ENCODE measurements at places on chromosomes 1 and 21. TPM values are rescaled to one million over a fixed set of nuclear protein-coding genes. Genes with fewer than 3 reads are reported as not detected.
A peak's percentile ranks its signal among the peaks of the same experiment; 100 is the strongest.

The SRGAP2 gene
- 3.9 TPM for polyA plus RNA-seq

The GBP6 gene
- polyA plus RNA-seq = 0.27 TPM

The CLIC4 gene
- 0.11 TPM for polyA plus RNA-seq

- H3K4me1 ChIP-seq = peaks cover 51% of the 10 kb centered on the region
- no peaks in the 10 kb centered on the region for H3K27me3 ChIP-seq
Observed at GRCh38 chr1:24898909-24899439, 31.1 kb downstream of the RUNX3 start.

- H3K27me3 ChIP-seq = peaks cover 3% of the 10 kb centered on the region
- H3K27ac ChIP-seq = no peak overlapping the region
- no peaks in the 10 kb centered on the region for H3K36me3 ChIP-seq
Observed at GRCh38 chr1:230310381-230311163, 115.6 kb downstream of the PGBD5 start.

GRCh38 chr21:32427958-32428623 lies 15.6 kb downstream of the EVA1C start:
- H3K27ac ChIP-seq = no peak overlapping the region
- no peak for DNase-seq
- H3K27me3 ChIP-seq = no peaks in the 10 kb centered on the region
- H3K4me1 ChIP-seq = peaks cover 24% of the 10 kb centered on the region
- H3K36me3 ChIP-seq = peaks cover 9% of the 10 kb centered on the region

DNA sequence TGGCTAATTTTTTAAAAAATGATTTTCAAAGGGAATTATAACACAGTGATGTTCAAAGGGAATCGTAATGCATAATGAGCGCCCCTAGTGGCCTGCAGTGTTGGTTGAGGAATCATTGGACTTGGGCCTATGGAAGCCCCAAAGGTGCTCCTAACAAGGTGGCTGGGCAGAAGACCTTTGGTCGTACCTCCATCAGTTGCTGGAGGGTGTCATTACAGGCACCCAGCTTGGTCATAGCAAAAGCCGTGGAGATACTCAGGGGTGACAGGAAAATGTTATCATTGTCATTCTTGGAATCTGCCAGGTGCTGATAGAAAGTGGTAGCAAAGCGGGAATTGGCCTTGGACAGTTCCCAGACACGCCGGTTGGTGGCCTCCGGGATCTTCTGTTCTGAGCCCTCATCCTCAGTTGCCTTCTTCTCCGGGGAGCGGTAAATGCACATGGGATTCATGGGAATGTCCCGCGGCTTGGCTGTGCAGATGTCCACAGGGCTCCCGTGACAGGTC lies 2.7 kb downstream of the SERPINC1 start:
- DNase-seq = no peak
- H3K27ac ChIP-seq = no peak overlapping the region
- H3K4me1 ChIP-seq = no peaks in the 10 kb centered on the region
- no peak overlapping the region for H3K4me3 ChIP-seq
- H3K36me3 ChIP-seq = peaks cover 5% of the 10 kb centered on the region

DNA sequence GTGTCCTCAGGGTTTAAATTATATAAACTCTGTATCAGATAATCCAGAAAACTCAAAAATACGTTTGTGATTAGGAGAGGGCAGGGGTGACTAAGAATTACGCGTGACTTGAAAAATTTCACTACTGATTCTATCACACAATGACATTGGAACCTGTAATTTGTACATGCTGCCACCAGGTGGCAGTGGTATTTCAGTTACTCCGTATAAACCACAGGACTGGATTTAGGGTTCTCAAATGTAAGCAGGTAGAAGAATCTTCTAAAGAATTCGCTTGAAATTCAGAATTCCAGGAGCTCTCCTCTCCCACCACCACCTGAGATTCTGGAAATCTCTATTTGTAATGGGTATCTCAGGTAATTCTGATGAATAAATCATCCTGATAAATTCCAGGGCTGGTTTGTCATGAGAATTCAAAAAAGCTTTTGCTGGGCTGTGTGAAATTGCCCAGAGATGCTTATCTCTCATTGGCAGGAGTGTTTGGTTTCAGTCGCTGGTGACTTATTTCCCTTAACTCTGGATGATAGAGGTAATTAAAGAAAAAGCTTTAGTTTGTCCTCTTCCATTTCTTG lies 1.7 kb upstream of the KRTAP7-1 start:
- no peaks in the 10 kb centered on the region for H3K36me3 ChIP-seq
- no peaks in the 10 kb centered on the region for H3K4me1 ChIP-seq
- H3K27me3 ChIP-seq = peaks cover 9% of the 10 kb centered on the region
- H3K4me3 ChIP-seq = no peak overlapping the region

- peaks cover 48% of the 10 kb centered on the region for H3K27me3 ChIP-seq
- no peaks in the 10 kb centered on the region for H3K4me1 ChIP-seq
- no peak overlapping the region for H3K27ac ChIP-seq
- DNase-seq = no peak
Observed at GRCh38 chr1:37137014-37137413, 102.7 kb upstream of the GRIK3 start.

DNA sequence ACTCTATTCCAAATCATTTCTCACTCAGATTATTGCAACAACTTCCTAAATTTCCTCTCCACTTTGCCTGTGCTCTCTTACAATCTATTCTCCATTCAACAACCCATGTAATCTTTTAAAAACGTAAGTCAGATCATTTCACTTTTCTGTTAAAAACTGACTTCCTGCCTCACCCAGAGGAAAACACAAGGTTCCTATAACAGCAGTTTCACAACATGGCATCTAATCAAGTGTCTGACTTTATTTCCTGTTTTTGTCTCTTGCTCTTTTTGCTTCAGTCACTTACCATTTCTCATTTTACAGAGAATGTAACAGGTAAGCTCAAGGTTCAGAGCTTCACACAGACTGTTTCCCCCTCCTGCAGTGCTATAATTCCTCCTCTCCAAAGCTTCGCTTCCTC lies 560.7 kb downstream of the LRRIQ3 start:
- no peaks in the 10 kb centered on the region for H3K4me1 ChIP-seq
- H3K27ac ChIP-seq = no peak overlapping the region
- H3K36me3 ChIP-seq = no peaks in the 10 kb centered on the region
- H3K27me3 ChIP-seq = no peaks in the 10 kb centered on the region
- H3K4me3 ChIP-seq = no peak overlapping the region

- H3K36me3 ChIP-seq = no peaks in the 10 kb centered on the region
- no peaks in the 10 kb centered on the region for H3K27me3 ChIP-seq
- H3K4me3 ChIP-seq = no peak overlapping the region
- H3K4me1 ChIP-seq = no peaks in the 10 kb centered on the region
- H3K27ac ChIP-seq = no peak overlapping the region
Observed at GRCh38 chr1:167849666-167850065, 64.3 kb downstream of the ADCY10 start.

DNA sequence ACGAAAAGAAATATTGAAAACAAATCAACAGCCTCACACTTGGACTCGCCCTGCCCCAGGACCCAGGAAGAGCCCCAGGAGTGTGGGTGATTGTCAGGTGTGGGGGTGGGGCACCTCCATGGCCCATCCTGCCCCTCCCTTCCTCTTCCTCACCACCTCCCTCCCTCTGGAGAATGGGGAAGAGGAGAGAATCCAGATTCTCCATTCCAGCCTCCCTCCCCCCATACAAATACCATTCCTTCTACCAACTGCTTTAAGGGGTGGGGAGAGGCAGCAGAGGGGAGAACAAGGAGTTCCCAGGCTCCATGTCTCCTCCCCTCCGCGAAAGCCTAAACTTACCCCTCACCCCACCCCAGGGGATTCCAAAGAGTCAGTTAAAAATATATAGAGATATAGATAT lies 36.7 kb downstream of the MEF2D start:
- H3K4me3 ChIP-seq = no peak overlapping the region
- DNase-seq = no peak
- H3K36me3 ChIP-seq = no peaks in the 10 kb centered on the region
- H3K4me1 ChIP-seq = peaks cover 22% of the 10 kb centered on the region
- H3K27me3 ChIP-seq = no peaks in the 10 kb centered on the region
- H3K27ac ChIP-seq = peak overlapping the region; percentile 88

- H3K27me3 ChIP-seq = peaks cover 27% of the 10 kb centered on the region
- no peak overlapping the region for H3K27ac ChIP-seq
- no peak overlapping the region for H3K4me3 ChIP-seq
- peaks cover 7% of the 10 kb centered on the region for H3K4me1 ChIP-seq
- no peak for DNase-seq
Observed at GRCh38 chr1:230507236-230507635, 81.1 kb upstream of the PGBD5 start.

GRCh38 chr1:230568676-230569075 lies 73.6 kb upstream of the COG2 start:
- H3K36me3 ChIP-seq = no peaks in the 10 kb centered on the region
- no peak for DNase-seq
- H3K27me3 ChIP-seq = peaks cover 26% of the 10 kb centered on the region
- no peak overlapping the region for H3K4me3 ChIP-seq

GRCh38 chr1:41840592-41841246 lies 78.0 kb downstream of the HIVEP3 start:
- H3K36me3 ChIP-seq = peaks cover 4% of the 10 kb centered on the region
- peaks cover 13% of the 10 kb centered on the region for H3K4me1 ChIP-seq
- no peak for DNase-seq
- no peak overlapping the region for H3K27ac ChIP-seq
- no peaks in the 10 kb centered on the region for H3K27me3 ChIP-seq
- no peak overlapping the region for H3K4me3 ChIP-seq

DNA sequence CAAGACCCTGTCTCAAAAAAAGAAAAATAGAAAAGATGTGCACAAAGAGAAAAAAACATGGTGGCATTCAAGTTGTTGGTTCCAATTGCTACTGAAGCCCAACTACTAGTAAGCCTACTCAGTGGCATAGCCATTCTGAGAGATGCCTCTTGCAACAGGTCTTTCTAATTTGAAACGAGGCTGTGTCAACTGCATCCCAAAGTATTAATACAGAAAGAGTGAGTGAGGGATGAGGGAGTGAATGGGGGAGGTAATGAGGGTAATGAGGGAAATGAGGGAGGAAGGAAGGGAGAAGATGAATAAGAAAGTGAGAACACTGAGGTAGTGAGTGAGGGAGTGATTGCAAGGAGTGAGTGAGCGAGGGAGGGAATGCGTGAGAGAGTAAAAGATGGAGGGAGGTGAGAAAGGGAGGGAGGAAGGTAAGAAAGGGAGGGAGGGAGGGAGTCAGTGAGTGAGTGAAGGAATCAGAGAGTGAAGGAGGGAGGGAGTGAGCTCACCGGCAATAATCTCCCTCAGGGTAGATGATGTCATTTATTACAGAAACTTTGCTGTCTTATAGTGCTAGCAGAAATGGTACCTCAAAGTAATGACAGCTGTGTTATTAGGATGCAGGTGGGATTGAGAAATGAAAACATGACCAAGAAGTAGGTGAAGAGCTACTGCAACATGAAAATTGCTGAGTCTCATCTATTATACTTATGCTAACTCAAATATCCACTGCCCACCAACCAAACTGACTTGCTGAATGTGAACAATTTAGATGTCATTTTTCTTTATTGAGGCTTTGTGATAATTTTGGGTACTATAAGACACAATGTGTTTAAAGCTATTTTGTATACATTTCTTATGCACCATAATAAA lies 75.6 kb upstream of the ADAM30 start:
- DNase-seq = no peak
- H3K27me3 ChIP-seq = no peaks in the 10 kb centered on the region
- H3K36me3 ChIP-seq = peaks cover 4% of the 10 kb centered on the region
- H3K4me1 ChIP-seq = peaks cover 6% of the 10 kb centered on the region
- H3K27ac ChIP-seq = no peak overlapping the region
- no peak overlapping the region for H3K4me3 ChIP-seq

DNA sequence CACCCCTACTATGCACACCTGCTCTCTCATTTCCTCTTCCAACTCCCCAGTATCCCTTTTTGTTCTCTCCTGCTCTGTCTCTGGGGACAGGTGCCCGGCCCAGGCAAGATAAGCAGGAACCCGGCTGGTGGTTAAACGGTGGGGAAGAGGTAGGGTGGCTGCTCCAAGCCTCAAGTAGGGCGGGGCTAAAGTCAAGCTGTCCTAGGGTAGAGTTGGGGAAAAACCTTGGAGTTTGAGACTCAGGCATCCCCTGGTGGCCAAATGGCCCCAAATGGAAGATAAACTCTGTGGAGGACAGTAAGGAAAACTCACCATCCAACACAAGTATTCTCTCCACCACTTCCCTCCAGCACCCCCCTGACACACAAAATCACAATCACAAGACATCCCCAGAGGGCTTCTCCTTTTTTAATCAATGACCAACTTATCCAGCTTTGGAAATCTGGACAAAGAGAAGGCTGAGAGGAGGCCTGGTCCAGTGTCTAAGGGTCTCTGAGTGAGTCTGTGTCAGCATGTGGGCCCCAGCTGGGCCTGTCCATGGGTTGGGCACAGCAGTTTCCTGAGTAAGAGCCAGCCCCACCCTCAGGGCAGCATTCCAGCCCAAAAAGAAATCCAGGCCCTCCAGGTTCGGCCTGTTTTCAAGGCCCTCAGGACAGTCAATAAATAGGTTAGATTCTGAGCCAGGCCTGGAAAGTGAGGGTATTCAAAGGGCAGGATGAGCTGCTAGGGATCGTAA lies 9.8 kb downstream of the POMGNT1 start:
- H3K36me3 ChIP-seq = no peaks in the 10 kb centered on the region
- DNase-seq = no peak
- no peak overlapping the region for H3K4me3 ChIP-seq
- no peaks in the 10 kb centered on the region for H3K27me3 ChIP-seq
- H3K27ac ChIP-seq = peak overlapping the region; percentile 29

GRCh38 chr1:150168960-150169601 lies 19.4 kb downstream of the PLEKHO1 start:
- peak; percentile 41 for DNase-seq
- peaks cover 25% of the 10 kb centered on the region for H3K4me1 ChIP-seq
- no peak overlapping the region for H3K27ac ChIP-seq
- H3K36me3 ChIP-seq = no peaks in the 10 kb centered on the region

- peaks cover 8% of the 10 kb centered on the region for H3K4me1 ChIP-seq
- H3K27ac ChIP-seq = no peak overlapping the region
- no peak for DNase-seq
- H3K27me3 ChIP-seq = no peaks in the 10 kb centered on the region
Observed at GRCh38 chr1:15088281-15088971, 65.1 kb upstream of the TMEM51 start.

DNA sequence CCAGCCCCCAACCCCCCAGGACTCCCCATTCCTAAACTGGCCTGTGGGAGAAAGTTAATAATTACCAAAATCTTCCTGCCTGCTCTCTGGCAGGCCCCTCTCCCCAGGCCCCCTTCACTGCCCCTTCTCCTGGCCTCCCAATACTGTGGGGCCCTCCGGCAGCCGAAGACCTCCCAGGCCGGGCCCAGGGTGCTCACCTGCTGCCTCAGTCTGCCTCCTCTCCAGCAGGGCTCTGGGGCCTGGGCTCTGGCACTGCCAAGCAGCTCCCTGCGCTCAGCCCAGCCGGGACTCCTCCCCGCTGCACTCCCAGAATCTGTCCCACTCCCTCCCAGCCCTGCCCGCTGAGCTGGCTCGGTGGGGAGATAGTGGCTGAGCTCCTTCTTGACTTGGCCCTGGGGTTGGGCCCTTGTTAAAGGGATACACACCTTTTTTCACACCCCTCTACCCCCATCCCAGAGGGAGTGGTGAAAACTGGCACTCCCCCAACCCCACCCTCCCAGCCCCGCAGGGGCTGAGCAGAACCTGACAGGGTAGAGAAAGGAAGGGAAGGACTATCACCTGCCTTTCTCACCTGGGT lies at the start of gene S100A16:
S100A16 (minus strand) TSS at position 383 of the 577 bp plus-strand sequence. CDS start 4,986 bp downstream, outside the sequence.
- H3K4me3 ChIP-seq = no peak within 1 kb of the TSS
- H3K27me3 ChIP-seq = no peaks in the 10 kb centered on the region
- H3K27ac ChIP-seq = no peak within 1 kb of the TSS

Data from naive thymus-derived CD8-positive, alpha-beta T cell (primary cell).